Left forelimb (tissue), 1 donor: ENCODE measurements at places on chromosomes 7 and 10.

GRCh38 chr7:29416938-29417305 is 146.7 kb upstream of the PRR15 start:
- DNase-seq, result no peak

- DNase-seq, result no peak
Measured at GRCh38 chr10:101843032-101844021, at the start of gene KCNIP2. Gene KCNIP2, minus strand, starts transcription at chr10:101843800. Its CDS starts 232 bp downstream, at chr10:101843568.

GRCh38 chr7:141103847-141104429 is 30.1 kb downstream of the TMEM178B start:
- DNase-seq, result no peak

GRCh38 chr7:6273917-6274630 is 1.6 kb upstream of the CYTH3 start:
- no peak for DNase-seq
